ENCODE measurements at places on chromosomes 16 and 17.
A peak's percentile ranks its signal among the peaks of the same experiment; 100 is the strongest.

- no peak for DNase-seq
These were observed 2.3 kb upstream of the SLC16A11 start for GRCh38 chr17:7046127-7046724.

DNA sequence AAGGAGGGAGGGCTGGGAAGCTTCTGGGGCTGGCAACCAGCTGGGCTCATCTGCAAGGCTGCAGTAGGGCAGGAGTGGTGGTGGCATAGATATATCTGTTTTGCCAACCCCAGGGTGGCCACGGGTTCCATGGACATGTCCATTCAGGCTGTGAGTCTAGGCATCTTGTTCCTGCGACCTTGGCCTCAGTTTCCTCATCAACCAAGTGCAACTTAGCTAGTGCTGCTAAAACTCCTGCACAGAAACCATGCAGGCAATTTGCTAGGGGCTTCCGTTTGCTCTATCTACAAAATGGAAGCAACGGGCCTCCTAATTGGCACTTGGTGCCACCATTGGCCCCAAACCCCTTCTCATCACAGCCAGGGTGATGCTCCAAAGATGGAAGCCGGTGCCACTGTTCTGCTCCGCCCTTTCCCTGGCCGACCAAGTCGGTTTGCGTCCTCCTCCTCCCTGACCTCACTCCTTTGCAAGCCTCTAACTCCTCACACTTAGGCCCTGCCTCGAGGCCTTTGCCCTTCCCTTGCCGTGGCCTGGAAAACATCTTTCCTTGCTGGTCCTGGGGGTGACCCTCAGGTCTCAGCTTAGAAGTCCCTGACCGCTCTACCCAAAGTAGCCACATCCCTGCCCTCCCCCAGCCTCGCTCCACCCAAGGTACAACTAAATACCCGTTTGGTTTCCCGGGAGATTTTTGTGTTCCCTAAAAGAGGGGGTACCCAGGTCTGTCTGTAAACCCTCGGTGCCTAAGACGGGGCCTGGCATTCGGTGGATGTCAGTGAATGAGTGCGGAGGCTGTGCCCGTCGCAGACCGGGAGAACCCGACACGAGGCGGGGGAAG is 1.2 kb downstream of the SREBF1 start:
- no peak for DNase-seq

DNA sequence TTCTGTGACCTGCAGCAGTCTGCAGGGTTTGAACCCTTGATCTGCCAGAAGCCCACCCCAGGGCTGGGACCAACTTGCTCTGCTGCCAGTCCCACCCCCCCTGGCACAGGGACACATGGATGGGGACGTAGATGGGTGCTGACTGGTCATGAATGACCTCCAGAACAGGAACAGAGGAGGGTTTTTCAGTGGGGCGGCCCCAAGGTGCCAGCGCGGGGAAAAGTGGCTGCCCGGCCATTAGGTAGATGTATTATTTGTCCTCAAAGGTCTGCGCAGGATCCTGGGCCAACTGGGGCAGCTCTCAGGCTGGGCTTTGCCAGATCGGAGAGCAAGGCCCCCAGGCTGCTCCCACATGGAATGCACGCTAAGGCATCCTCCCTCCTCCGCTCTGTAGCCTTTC is 265.2 kb upstream of the TNRC6C start:
- no peak for DNase-seq

DNA sequence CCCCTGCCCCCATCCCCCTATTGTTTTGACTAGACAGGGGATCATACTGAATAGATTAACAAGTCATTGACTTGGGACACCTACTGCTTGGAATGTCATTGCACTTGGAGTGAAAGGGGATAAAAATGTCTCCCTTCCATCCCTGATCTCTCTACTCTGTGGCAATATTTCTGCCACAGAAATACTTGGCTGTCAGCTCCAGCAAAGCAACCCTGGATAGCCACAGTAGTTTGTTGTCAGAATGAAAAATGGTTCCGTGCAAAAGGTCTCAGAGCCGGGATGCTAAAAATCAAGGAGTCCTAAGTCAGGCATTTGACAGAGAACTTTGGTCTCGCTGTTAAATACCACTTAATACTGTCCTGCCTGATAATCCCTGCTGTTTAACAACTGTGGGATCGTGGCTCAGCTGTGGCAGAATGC is 722.0 kb upstream of the SOX9 start:
- DNase-seq: no peak

DNA sequence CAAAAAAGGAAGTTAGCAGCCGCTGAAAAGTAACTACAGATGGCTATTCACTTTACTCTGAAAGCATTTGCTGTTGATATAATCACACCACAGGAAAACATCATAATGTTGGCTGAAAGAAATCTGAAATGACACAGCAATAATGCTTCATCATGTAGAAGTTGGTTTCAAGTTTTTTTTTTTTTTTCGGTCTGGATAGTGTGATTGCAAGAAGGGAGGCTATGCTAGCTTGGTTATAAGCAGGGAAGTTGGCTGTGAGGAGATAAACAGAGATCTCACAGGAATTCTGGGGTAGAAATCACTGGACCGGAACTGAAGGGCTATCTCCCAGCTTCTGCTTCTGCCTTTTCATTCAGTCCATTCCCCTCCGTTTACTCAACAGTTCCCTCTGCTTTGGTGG is 57.9 kb downstream of the MYO1D start:
- DNase-seq: no peak

- no peak for DNase-seq
These were observed 820 bp downstream of the GRIN2C start for GRCh38 chr17:74858672-74859458.

DNA sequence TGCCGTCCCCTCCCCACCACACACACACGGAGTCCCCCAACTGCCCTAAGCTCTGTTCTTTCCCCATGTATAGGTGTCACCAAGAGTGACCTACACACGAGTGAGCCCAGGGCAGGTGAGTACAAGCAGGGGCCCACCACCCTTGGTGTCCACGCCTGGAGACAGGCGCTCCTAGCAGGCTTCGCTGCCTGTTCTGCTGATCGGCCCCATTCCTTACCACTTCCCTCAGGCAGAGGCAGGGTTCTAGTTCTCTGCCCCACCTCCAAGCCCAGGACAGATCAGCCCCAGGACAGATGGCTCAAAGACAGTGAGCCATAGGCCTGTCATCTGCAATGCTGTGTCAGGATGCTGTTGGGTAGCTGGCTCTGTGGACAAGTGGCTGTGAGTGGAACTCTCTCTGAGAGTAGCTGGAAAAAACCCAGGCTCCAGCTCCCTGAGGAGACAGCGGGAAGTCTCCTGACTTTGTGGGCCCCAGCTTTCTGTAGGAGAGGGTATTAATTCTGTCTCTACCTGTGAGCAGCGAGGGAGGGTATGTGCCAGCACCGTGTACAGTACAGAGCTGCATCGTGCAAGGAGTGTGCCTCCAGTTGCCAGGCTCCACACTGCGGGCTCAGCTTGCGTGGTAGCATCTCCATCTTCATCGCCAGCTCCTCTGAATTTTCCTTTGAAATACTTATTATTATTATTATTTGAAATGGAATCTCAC is 897 bp downstream of the TP53I13 start:
- DNase-seq: no peak

- no peak for DNase-seq
These were observed 77.1 kb upstream of the RPL38 start for GRCh38 chr17:74126179-74126900.

DNA sequence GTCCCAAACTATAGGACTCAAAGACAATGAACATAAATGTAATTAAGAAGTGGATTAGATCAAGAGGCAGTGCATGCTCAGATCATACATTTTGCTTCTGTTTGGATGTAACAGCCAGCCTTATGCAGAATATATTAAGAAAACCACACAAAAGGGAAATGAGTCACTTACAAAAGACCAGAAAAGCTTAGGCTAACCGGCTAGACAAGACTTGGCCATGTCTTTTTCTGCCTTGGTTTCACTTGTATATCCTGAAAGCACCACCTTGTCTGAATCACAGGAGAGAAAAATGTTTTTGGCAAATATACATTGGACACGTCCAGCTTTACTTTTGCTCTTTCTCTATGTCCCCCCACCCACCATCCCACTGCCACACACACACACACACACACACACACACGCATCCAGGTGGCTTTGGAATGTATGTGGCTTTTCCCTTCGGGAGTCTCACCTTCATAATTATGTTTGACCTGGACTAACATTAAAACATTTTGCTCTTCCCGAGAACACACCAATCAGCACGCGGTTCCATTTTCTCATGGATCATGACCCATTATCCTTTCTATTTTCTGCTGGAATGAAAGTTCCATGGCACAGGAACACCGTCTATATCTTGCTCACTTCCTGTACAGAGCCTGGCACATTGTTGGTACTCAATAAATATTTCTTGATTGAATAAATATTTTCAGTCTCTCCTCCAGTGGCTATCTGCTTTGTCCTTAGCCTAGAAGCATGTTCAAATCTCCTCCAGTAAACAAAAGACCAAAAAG is 64.6 kb downstream of the CDK5R1 start:
- DNase-seq: peak; percentile 67

DNA sequence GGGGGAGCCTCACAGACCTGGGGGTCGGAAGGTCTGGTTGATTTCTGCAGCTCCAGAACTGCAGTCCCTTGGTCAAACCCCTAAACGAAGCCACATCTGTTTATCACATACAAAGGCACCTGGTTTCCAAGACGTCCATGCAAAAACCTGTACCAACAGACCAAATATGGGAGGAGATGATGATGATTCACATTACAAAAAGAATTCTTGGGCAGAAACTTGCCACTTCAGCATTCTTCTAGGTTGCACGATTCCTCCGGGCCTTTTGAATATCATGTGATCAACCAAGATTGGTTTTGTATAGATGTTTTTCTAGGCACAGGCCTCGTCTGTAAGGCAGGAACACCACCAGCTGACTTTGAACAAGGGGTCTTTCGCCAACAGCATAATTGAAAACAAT is 466.3 kb downstream of the SOX9 start:
- no peak for DNase-seq

- peak; percentile 97 for DNase-seq
These were observed 408 bp upstream of the KPNA2 start for GRCh38 chr17:68035131-68035522.

DNA sequence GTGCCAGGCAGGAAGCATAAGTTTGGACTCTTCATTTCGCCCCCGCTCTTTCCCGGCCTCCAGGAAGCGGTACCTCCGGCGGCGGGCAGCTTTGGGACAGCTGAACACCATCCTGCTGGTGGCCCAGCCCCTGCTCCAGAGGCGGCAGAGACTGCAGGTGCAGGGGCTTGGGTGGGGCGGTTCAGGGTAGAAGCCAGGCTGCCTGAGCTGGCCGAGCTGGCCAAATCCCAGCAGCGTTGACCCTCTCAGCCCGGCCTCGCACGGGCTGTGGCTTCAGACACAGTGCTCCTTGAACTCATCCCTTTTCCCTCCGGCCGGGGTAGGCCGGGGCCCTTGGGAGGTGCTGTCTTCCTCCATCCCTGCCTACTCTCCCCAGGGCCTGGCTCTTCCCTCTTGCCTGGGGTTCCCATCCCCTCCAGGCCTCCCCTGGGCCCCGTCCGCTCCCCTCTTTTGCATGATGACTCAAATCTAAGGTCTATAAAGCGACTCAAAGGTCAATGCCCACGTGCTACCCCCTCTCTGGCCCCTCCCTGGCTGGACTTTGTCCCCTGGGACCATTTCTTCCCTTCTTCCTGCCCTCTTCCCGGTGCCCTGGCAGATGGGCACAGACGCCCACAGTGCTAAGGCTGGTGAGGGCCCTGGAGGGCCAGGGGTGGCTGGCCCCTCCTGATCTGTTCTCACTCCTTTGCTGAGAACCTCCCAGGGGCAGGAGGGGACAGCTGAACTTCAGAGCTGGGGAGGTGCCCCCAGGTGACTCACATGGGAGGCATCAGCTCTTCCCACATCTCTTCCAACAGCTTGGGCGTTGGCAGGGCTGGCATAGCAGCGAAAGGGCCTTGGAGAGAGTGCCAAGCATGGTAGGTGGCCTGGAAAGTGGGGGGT is 22.7 kb downstream of the MYO15B start:
- no peak for DNase-seq

GRCh38 chr16:11660565-11660964 is 7.7 kb upstream of the SNN start:
- DNase-seq: no peak

DNA sequence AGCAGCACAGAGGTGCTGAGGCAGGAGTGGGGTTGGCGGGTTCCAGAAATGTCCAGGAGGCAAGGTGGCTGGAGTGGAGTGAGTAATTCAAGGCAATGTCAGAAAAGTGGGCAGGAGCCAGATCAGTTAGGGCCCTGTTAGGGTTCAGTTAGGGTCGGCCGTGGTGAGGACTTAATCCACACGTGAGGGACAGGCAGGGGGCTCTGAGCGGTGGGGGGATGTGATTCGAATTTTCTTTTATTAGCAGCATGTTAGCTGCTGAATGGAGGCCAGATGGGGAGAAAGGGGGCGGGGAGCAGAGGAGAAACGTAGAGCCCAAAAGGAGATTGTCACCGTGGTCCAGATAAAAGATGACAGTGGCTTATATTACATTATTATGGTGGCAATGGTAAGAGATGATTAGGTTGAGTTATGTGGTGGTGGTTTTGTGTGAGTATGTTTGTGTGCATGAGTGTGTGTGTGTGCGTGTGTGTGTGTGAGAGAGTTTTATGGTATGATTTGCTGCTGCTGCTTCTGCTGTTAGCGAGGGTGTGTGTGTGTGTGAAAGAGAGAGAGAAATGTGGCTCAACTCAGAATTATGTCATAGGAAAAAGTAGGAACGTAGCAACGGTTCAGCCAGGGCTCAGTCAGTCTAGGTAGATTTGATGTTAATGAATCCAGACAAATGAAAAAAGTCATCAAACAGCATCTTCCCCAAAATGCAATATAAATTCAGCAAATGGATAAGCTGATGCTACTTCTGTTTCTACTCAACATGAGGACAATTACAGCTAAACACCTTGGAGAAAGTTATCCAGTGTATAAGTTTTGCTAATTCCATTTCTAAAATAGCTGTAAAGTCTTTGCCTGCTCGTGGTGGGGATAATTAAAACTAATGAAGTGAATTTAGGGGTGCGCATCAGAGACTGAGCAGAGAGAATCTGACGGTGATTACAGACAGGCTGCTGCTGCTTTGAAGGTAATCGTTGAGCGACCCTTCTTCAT is 390.6 kb downstream of the HAPSTR1 start:
- DNase-seq: no peak

DNA sequence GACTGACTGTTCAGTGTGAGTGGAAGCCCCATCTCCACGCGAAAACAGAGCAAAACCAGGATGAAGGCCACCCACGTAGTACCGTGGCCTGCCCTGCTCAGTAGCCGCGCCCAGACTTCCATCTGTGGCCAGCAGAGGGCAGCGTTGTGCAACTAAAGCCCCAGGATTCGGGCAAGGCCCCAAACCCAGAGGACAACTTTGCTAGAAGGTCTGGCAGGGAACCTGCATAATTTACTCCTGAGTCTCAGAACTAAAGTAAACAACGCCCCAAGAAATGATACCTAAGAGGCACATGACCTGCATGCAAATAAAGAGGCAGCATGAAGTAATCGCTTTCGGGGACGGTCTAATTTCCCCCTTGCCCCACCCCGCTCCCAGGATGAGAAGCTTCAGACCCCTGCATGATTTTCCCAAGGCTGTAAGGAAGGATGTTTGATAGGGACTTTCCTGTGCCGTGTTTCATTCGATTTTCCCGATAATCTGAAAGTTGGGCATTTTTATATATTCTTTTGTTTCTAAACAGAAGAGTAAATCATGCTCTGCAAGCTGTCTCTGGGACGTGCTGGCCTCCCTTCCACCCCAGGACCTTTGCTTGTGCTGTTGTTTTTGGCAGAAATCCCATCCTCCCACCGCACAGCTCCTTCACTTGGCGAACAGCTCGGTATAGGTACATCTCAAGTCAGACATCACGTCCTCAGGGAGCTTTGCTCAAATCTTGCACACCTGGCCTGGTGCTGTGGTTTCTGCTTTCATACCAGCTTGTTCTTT is 18.6 kb downstream of the HSBP1 start:
- DNase-seq: peak; percentile 77
